Activated CD8-positive, alpha-beta memory T cell treated with anti-CD3 and anti-CD28 coated beads for 4 hours (primary cell): ENCODE measurements at places on chromosomes 6 and 20.
A peak's percentile ranks its signal among the peaks of the same experiment; 100 is the strongest.

DNA sequence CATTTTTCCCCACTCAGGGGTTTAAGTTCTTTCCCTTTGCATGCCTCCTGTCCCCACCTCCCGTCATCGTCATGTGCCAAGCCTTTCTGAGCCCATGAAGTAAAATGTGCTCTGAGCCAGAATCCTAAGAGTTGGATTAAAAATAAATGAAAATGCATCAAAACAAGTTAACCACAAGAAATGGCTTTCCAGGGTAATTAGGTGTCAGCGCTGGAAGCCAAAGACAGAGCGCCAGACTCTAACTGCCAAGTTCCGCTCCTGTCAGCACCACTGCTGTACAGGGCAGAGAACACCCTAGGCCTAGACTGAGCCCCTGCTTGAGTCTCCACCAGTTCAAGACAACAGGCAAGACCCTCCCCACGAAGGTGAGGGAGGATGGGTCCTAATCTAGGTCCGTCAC is 5.5 kb upstream of the C20orf202 start:
- DNase-seq, result no peak

DNA sequence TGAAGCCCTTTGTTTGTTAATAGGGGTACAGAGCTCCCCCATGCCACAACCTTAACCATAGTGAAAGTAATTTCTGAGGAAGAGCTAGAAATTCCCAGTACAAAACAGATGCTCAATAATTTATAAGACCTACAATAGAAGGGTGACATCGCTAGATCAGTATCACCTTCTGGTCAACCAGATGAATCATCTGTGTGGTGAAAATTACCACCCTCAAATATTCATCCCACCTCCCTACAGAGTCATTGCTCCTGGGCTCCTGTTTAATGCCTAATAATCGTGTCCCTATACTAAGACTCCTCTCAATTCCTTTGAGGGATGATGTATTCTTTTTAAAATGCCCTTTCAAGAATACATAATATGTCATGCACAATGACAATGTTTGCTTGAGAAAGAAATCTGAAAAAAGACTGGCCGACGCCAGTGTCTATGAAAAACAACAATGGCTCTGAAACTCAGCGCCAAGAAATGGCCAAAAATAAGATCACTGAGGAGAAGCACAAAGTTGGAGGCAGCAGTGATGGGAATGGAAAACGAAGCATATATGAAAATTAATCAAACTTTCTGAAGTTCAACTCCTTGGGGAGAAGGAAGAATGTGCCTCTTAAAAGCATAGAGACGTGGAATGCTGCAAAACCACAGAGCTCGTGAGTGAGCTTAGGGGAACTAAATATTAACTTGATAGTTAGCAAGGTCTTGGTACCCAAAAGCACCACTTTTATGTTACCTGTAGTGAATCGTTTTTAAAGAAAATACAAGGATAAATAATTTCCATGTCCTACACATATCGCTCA is 11.0 kb upstream of the ADGRF5 start:
- DNase-seq, result no peak

GRCh38 chr6:76772951-76773350 is 690.3 kb downstream of the HTR1B start:
- no peak for DNase-seq

DNA sequence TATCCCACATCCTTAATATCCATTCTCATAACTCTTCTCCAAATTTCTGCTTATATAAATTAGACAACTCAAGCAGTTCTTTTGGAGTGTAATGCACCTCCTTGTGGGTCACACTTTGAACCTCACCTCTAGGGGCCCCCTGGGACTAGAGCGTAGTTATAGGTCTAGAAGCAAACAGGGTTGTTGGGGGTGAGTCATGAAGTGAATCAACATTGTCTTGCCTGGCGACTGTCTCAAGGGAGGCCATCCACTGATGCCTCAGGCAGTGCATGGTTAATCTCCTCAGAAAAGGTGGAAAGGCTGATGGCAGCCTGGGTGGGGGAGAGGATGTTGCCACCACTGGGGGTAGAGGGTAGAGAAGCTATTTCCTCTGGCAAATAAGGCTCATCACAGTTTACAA is 129.1 kb downstream of the TNFRSF21 start:
- DNase-seq, result no peak

DNA sequence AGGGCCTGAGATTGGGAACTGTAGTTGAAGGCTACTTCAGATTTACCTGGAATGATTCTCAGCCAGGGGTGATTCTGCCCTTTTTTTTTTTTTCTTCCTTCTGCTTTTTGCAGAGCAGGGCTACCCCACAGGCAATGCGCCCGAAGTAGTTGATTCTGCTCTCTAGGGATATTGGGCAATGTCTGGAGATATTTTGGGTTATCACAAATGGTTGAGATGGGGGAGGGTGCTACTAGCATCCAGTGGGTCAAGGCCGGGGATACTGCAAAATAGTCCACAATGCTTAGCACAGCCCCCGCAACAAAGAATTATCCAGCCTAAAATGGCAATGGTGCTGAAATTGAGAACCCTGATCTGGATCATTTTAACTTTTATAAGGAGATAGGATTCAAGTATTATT is 71.2 kb upstream of the ZMYND8 start:
- DNase-seq, result no peak

DNA sequence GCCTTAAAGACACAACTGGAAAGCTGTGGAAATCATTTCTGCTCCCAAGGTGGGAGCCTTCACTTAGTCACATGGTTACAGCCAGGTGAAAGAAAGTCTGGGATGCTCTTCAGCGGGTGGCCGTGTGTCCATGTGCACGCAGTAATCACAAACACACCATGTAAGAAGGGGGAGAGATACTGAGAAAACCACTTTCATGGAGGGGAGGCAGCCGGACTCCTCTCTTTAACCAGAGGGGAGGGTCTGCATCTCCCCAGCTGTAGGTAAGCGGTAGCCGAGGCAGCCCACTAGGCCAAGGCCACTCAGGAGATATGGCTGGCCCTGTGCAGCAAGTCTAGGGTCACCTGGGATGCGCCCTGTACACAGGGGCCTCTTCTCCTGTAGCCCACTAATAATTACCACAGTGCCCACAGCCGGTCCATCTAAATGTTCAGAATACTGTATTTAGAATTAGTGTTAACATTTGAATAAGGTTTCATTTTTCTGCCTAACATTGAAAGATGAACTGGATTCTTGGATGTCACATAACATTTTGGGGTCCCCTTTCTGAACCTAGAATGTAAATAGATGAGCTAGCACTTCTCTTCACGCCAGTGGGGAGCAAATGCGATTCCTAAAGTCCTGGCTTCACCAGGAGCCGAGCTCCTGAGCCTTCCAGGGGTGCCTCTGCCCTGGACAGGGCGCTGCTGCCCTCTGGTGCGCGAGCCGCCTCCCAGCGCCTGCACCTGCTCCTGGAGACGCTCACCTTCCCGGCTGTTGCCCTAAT is 15.9 kb downstream of the GPR31 start:
- DNase-seq, result no peak

GRCh38 chr6:158826819-158827501 is 7.8 kb upstream of the EZR start:
- no peak for DNase-seq

GRCh38 chr20:23869520-23869919 is 10.0 kb downstream of the CST5 start:
- DNase-seq, result no peak

- peak; percentile 91 for DNase-seq
Measured at GRCh38 chr6:34526992-34527728, 29.0 kb downstream of the SPDEF start.

DNA sequence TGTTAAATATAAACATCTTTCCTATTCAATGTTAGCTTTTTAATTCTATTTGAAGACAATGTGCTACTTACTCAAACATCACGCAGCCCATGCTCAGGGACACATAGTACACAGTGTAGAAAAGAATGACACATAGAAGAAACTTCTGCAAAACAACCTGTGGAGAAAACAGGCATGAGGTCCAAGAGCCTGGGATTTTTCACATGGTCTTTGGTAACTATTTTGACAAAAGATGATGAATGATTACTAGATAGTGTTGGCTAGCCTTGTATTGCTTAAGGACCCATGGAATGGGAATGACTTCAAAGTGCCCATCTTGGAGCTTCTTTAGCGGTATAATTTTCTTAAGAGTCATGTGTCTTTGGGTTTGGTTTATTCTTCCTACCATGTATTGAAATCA is 15.4 kb downstream of the TMEM244 start:
- no peak for DNase-seq

DNA sequence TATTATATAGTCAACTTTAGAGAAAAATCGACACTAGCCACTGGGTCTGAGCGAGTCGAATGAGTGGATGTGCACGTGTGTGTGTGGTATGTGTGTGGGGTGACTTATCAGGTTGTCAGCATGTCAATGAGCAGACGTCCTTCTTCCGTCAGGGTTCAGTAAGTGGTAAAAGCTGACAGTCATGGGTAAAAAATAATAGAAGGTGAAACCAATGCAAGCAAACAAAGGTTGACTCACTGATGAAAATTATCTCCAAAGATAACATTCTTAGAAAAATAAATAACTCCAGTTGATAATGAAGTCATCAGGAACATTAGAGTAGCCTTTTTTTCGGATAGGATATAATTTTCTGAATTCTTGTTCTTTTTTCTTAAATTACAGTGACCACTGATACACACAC is 243.8 kb upstream of the FOXQ1 start:
- DNase-seq, result no peak

- DNase-seq, result no peak
Measured at GRCh38 chr6:14020551-14020950, 95.8 kb downstream of the RNF182 start.

DNA sequence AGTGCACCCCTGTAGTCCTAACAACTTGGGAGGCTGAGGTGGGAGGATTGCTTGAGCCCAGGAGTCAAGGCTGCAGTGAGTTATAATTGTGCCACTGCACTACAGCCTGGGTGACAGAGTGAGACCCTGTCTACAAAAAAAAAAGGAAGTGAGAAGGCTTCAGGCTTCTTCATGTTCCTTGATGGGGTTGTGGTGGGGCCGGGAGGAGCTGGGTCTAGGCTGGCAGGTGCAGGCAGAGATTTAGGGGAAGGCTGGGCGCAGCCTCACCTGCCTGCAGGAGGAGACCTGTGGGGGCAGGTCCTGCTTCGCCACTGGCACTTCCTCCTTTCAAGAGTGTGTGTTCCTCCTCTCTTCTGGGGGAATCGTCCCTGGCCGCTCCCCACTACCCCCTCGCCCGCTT is 63.9 kb downstream of the CHMP4B start:
- no peak for DNase-seq

GRCh38 chr6:25125736-25126135 is 153.4 kb upstream of the CARMIL1 start:
- no peak for DNase-seq

- DNase-seq, result no peak
Measured at GRCh38 chr6:34560366-34561226, 4.5 kb upstream of the SPDEF start.

GRCh38 chr20:62823688-62824475 is 7.0 kb downstream of the COL9A3 start:
- DNase-seq, result no peak

DNA sequence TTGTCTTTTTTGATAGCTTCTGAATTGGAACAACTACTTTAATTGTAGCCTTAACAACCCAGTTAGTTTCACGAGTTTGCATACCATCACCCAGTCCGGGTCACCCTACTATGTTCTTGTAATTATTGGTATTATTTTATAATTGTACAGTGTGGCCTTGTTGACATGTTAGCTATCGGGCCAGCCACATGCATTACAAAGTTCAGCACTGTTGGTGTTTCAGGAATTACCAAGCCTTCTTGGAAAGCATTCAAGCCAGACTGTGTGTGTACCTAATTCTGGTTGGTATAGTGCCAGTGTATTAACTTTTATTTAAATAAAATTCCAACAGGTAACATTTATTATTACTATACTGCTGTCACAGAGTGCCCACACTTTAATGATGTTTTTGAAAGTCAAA is 150.9 kb downstream of the JARID2 start:
- no peak for DNase-seq

- DNase-seq, result no peak
Measured at GRCh38 chr6:3987053-3987452, 91.9 kb downstream of the FAM217A start.

DNA sequence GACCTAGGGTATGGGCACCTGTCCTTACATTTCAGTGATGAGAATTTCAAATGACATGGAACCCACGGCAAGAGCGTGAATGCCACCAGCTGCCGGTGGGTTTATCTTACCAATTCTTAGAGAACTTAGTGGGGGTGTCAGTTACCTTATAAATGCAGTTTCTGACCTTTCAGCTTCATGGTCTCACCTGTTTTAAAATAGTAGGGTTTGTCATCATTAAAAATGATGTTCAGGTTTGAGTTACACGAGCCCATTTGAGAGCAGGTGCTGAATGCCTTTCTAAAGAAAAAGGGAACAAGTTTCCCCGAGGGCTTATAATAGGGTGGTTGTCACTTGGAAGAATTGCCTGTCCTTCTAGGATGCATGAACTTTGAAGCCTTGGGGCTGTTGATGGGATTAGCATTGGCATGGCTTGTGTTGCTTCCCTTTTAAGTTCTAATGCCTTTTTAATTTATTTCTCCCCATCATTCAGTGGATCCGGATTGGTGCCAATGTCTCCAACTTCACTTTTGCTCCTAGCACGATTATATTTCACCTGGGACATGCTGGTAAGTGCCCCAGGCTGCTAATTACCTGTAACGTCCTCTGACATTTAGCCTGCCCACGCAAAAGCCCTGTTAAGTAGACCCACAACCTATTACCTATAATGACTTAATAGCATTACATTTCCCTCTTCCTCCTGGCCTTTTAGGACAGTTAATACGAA is 27.9 kb downstream of the GHRH start:
- no peak for DNase-seq

- no peak for DNase-seq
Measured at GRCh38 chr6:38387971-38388370, 251.8 kb downstream of the BTBD9 start.
